Fibroblast of lung (primary cell): ENCODE measurements at places on chromosomes 13 and 19. TPM values are rescaled to one million over a fixed set of nuclear protein-coding genes. Genes with fewer than 3 reads are reported as not detected.

Gene AKAP8
- 9.8 and 9.9 TPM in 2 replicates for total RNA-seq

Gene PSG3
- not detected in 2 replicates for total RNA-seq

Gene AMH
- total RNA-seq, result 0.26 and 0.33 TPM in 2 replicates

Gene RNF17
- total RNA-seq, result not detected in 2 replicates

Gene ZNF491
- total RNA-seq, result 3.3 and 5.8 TPM in 2 replicates

Gene SIGLEC9
- total RNA-seq, result not detected in 2 replicates

Gene TMEM259
- total RNA-seq, result 47.5 and 57.8 TPM in 2 replicates

Gene B3GNT3
- not detected in 2 replicates for total RNA-seq

Gene GSX1
- total RNA-seq, result not detected in 2 replicates
